ENCODE measurements at places on chromosomes 5 and 9.

GRCh38 chr5:148957591-148958202 lies 105.2 kb downstream of the SH3TC2 start:
- no peak for DNase-seq

- no peak for DNase-seq
Observed at GRCh38 chr9:31597977-31598376, 786.5 kb upstream of the ACO1 start.

DNA sequence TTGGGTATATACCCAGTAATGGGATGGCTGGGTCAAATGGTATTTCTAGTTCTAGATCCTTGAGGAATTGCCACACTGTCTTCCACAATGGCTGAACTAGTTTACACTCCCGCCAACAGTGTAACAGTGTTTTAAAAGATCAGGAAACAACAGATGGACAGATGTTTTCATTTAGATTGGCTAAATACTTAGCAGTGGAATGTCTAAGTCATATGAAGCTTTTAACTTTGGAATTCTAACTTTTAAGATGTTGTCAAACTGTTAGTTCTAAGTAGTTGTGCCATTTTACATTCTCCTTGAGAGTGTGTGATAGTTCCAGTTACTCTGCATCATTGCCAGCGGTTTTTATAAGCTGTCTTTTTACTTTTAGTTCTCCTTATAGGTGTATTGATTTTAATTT lies 688.8 kb downstream of the SEMA5A start:
- no peak for DNase-seq

GRCh38 chr9:12689233-12689632 lies 4.0 kb upstream of the TYRP1 start:
- no peak for DNase-seq

DNA sequence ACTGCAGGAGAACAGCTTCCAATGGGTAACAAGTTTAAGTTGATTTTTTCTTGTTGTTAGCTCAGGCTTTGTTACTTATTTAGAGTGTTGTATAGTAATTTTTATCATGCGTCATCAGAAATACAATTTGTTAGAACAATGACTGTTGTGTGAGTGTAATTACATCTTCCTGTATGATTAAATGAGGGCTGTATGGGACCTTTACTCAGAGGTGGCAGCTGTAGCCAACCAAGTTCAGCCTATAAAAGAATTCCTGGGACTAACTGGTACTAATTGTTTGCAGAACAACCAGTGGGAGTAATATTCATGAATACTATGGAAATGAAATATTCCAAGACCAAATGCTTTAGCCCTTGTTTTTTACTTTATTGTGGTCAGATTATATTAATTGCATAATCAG lies 30.8 kb upstream of the TJP2 start:
- DNase-seq: no peak

- no peak for DNase-seq
Observed at GRCh38 chr5:26023361-26023760, 1015.0 kb downstream of the CDH9 start.

DNA sequence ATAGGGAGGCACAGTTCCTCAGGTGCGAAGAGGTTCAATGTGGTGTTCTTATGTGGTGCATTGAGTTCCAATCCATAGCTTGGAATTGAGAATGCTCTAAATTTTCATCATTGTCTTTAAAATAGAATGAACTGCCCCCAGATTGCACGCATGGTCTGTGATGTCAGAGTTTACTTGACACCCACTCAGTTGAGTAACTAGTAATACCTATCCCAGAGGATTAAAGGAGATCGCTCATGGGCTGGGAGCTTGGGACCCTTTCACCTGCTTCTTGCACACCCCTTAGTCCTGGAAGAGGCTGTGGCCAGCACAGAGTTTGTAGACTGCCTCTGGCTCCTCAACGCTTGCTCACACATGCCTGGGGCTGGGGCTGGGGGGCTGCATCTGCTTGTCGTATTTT lies 95.1 kb upstream of the OTULINL start:
- DNase-seq: no peak

DNA sequence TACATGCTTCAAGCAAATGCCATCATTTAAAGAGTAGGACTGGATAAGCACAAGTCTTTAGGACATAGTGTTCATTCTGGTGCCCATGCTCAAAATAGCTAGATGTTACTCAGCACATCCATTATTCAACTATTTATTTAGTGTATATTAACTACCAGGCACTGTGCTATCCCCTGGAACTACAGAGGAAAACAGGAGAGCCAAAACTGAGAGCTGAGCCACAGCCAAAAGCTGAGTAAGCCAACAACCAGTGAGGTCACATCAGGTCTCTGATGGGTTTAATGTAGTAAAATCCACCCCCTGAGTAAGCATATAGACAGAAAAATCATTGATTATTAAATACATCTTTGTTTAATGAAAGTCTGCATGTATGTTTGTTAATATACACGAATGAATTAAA lies 469.3 kb upstream of the DMAC1 start:
- no peak for DNase-seq

DNA sequence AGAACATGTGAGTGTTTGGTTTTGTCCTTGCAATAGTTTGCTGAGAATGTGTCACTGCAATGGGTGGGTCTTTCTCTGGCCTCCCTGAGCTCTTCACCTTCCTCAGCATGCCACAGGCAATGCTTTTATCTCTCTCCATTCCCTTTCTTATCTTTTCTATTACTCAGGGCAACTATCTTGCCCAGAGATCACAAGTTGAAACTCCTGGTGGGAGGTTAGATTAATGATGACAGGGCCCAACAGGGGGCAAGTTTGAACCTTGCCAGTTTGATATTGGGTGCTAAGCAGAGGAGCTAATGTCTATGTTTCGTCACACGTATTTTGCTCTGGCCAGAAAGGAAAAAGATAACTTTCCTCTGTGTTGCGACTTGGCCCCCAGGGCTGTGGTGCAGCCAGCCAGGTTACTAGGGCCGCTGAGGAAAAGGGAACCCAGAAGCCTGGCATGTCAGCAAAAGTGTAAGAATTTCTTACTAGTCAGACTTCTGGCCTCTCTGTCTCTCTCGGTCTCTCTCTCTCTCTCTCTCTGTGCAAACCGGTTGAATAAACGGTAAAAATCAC lies 299.3 kb upstream of the POU5F2 start:
- no peak for DNase-seq

- no peak for DNase-seq
Observed at GRCh38 chr5:103283120-103283519, 24.6 kb downstream of the MACIR start.

DNA sequence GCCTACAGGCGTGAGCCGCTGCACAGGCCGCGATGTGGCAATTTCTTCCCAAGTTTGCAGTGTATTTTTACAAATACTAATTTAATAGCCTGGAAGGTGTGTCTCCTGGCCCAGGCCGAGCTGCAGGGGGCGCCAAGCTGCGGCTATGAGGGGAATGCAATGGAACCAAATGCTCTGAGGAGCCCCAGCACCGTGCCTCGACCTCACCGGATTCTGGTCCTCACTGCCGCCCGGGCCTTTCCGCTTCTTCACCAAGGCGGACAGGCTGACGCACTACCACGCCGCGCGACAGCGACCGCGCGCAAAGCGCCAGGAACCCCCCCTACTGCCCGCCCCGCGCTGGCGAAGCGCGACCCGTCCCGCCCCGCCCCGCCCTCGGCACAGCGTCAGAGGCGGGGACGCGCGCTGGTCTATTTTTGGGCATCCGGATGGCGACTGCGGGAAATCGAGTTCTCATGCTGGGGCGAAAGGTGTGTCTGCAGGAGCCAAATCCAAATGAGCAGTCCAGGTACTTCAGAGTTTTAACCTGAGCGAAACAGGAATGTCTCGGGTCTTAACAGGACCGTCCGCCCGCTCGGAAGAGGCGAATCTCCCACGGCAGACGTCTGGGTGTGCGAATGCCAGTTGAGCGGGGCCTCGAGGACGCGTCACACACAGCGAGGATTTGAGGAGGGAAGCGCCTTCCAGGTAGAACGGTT lies 31.7 kb upstream of the PRXL2C start:
- peak; percentile 62 for DNase-seq

DNA sequence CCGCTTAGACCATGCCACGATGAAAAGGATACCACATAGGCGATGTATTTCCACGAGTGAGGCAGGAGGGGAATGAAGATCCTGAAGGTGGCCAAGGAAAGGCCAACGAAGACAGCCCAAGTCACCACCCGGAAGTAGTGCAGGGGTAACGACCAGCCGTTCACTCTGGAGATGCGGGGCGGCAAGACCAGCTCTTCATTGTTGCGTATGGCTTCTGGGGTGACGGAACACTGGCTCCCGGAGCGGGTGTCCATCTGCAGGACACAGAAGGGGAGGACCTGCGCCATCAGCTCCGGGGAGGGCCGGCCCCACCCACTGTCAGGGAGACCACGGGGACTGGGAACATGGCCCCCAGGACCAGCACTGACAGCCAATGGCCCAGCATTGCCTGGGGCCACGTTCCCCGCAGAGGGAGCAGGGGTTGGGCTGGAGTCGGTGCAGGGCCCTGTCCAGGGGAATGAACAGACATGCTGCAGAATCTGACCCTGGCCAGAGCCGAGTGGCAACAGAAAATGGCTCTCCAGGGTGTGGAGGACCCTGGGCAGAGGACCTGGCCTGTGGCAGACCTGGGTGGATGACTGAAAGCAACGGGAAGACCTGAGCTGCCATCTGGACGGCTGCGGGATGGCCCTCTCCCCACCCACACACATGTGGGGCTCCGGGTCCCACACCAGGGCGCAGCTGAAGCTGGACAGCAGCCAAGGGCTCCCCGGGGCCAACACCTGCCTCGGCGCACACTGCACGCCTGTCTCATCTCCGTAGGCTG lies 17.7 kb downstream of the ZDHHC11B start:
- DNase-seq: no peak

- DNase-seq: no peak
Observed at GRCh38 chr5:128645581-128645980, 107.5 kb upstream of the FBN2 start.

Measured in C1 segment of cervical spinal cord (tissue), 14 donors.